ENCODE measurements at places on chromosomes 6 and 20. TPM values are rescaled to one million over a fixed set of nuclear protein-coding genes. Genes with fewer than 3 reads are reported as not detected.

DNA sequence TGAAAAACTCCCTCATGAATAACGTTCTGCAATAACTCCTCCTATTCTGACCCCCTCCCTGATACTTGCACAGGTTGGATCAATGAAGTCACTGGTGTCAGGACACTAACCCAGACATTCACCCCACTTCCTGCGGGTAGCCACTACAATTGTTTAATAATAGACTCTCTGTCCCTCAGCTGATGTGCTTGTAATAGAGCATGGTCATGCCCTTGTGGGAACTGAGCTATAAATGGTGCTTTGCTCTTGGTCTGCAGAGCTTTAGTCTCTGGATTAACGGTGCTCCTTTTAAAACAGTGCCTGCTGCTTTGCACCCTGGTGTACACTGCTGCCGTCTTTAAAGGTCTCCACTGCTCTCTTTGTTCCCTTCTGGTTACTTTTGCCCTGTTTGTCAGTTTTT is 127.3 kb downstream of the BACH2 start:
- DNase-seq: no peak

DNA sequence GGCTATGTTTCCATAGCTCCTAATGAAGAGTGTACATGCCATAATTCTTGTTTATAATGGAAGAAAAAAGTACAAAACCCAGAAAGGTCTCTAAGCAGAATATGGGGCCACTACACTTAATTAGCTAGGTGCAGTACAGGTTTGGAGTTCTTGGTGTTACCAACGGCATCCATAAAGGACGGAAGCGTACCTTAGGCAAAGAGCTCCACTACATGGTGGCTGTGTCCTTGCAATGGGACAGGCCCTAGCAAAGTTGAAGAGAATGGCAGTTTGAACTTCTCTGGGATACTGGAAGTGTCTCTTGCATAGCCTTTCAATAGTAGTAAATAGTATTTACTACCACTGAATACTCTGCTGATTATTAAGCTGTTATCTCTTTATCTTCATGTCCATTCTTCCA is 371.7 kb upstream of the MMS22L start:
- no peak for DNase-seq

DNA sequence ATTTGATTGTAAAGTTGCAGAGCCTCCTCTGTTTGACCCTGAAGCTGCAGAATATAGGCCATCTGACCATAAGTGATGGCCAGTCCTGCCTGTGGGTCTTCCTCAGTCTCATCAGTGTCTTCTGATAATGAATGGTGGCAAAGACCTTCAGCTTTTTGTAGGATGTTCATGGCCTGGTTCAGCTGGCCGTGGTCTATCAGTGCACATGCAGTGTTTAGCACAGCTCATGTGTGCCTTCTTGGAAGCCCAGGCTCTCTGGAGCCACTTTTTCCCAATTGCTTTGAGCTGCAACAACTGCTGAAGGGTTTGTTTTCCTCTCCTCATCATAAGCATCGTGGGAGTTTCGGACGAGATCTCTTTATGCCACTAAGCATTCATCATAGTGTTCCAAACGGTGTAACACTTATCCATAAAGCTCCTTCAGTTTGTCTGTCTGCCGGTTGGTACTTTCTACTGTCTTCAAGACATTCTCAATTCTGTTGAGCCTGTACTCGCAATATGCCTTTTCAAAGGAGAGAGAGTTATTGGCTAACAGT is 70.1 kb upstream of the TULP4 start:
- DNase-seq: no peak

DNA sequence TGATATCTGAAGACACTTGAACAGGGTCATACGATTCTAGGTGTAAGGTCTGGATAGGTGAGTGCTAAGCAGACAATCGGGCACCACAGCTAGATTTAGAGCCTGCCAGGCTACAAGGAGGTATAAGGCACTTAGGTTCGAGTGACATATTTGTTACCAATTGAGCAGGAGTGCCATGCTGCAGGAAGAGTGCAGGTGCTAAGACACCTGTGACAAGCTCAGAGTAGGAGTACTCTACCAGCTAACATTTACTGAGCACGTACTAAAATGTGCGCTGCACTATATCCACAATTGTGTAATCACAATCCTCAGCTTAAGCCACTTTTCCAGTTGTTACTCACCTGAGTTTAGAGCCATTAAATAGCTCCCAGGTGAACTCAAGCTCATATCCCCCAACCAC is 227.8 kb upstream of the MOCS1 start:
- no peak for DNase-seq

GRCh38 chr6:71486461-71486860 is 197.8 kb downstream of the OGFRL1 start:
- DNase-seq: no peak

DNA sequence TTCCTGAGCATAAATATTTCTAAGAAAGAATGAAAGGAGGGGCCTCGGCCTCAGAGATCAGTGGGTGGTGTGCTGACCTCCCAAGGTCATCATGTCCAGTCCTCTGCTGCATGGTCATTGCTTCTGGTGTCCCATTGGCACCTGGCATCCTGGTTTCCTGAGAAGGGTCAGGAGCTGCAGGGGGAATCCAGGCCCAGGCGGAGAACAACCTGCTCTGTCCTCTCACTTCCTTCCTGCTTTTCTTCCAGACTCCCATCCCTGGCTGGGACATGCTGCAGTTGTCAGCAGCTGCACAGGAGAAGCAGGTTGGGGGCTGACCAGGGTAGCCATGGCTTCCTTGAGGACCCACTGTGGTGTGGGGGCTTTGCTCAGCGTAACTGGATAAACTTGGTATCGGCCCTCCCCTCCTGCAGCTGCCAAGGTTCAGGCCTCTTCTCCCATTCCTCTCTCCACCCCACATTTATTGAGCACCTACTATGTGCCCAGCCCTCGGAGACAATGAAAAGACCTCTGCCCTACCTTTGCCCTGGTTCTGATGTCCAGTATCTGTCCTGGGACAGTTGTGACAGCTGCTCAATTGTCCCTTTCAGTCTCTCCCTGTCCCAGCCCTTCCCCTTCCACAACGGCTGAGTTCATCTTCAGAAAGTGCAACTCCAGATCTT is 155.2 kb downstream of the CEBPB start:
- no peak for DNase-seq

- no peak for DNase-seq
Observed at GRCh38 chr6:112116221-112116620, 28.8 kb downstream of the FAM229B start.

DNA sequence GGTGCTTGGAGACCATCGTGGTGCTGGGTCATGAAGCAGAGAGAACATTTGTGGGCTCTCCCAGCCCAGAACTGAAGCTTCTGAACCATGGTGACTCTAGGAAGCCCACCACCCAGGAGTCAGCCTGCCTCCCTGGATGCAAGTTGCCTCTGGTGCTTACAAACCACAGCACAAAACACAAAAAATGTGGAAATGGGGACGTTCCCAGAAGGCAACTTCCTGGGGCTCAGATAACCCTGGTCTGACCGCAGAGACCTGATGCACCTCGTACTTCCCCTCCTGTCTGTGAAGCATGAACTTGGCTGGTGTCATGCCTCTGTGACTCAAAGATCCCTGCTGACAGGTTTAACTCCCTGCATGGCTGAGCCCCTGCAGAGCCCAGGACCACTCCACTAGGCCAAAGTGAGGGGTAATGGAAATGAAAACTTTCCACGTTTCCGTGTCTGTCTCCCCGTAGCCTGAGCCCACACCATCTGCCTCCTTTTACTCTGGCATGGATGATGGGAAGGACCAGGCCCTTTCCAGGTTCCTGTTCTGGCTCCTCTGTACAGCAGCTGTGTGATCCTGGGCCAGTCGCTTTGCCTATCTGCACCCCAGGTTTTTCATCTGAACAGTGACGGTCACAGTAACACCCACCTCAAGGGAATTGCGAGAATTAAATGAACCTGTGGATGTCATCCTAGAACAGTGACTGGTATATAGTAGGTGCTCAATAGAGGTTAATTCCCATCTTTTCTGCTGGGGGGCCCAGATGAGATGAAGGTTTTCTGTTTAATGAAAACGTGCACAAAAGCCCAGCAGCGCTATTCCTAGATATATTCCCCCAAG is 57.7 kb downstream of the PPP1R16B start:
- no peak for DNase-seq

- DNase-seq: no peak
Observed at GRCh38 chr6:81487489-81487888, 265.0 kb downstream of the TENT5A start.

DNA sequence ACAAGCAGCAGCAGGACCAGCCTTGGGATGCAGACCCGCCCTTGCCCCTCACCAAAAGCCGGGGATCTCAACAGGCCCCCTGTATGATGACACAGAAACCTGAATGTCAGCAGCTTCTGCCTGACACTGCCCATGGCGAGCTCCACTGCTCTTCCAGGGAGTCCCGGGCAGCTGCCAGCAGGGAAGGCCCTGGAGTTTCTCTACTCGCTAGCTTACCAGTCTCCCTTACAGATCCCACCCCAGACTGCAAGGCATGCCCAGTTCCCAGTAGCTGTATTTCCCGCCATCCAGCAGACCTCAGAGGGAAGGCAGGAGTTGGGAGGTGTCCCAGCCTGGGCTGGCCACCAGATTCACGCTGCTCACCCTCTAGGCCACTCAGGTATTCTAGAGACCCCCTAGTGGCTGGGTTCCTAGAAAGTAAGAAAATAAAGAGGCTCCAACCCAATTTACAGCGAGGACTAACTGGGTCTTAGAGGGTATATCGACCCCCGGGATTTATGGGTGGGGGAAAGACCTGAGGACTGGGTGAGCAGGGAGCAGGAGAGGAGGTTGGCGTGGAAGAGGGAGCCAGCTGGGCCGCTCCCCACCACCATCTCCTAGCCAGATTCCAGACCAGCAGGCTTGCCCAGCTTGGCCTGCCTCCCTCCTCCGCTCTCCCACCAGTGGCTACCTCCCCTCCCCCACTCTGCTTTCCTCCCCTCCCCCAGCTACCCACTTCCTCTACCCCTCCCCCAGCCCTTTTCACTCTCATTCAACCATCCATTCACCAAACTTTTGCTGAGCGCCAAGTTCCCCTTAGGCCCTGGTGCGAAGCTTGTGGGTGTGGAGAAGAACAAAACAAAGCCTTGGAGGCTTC is 9.7 kb upstream of the HMGA1 start:
- DNase-seq: no peak

DNA sequence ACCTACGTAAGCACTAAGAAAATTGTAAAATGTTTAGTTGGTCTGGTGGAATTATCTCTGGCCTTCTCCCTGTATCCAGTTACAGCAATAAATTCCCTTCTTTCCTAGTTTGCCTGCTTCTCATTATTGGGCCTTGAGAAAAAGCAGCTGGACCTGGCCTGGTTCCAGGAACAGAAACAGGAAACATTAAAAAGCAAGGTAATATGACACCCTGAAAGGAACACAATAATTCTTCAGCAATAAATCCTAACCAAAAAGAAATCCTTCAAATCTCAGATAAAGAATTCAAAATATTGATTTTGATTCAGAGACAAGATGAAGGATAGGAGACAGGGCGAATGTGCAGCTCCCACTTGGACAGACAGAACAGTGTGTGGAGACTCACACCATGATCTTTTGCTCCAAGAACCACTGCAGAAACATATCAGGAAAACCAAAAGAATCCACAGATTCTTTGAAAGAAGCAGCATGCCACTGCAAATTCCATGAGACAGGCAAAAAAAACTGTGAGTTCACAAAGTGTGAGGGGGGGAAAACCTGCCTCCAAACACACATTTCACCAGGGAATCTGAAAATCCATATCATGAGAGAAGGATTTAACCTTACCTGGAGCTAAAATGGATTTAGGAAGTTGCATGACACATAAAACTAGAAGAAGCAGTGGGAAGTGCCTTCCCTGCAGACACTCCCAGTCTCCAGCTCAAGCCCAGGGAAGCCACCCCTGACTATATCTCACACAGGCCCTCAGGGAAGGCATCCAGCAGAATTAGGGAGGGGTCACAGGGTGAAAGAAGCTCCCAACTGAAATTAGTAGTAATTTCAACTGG is 28.9 kb downstream of the TREM1 start:
- DNase-seq: no peak

DNA sequence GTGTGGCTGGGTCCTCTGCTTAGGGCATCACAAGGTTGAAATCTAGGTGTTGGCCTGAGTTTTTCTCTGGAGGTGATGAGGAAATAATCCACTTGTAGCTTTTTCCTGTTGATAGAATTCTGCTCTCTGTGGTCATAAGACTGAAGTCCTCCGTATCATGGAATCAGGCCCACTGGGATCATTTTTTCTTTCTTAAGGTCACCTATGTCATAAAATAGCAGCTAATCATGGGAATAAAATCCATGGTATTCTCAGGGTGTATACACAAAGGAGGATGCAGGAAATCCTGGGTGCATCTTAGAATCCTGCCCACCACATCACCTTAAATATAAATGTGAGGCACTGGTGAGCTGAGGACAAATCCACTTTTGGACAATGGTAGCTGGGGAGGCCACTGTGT is 72.7 kb downstream of the PRDM1 start:
- no peak for DNase-seq

GRCh38 chr6:75196081-75196687 is 9.7 kb downstream of the COL12A1 start:
- DNase-seq: no peak

- no peak for DNase-seq
Observed at GRCh38 chr20:23235173-23236027, 115.2 kb upstream of the NXT1 start.

The SLC2A10 gene
- 35.5 TPM for polyA plus RNA-seq

The GJE1 gene
- polyA plus RNA-seq: not detected

The MARCKS gene
- 127 TPM for polyA plus RNA-seq
